ENCODE measurements at places on chromosomes 5 and 9.

- no peak for DNase-seq
These were observed 373.4 kb upstream of the IRX4 start for GRCh38 chr5:2255915-2256690.

DNA sequence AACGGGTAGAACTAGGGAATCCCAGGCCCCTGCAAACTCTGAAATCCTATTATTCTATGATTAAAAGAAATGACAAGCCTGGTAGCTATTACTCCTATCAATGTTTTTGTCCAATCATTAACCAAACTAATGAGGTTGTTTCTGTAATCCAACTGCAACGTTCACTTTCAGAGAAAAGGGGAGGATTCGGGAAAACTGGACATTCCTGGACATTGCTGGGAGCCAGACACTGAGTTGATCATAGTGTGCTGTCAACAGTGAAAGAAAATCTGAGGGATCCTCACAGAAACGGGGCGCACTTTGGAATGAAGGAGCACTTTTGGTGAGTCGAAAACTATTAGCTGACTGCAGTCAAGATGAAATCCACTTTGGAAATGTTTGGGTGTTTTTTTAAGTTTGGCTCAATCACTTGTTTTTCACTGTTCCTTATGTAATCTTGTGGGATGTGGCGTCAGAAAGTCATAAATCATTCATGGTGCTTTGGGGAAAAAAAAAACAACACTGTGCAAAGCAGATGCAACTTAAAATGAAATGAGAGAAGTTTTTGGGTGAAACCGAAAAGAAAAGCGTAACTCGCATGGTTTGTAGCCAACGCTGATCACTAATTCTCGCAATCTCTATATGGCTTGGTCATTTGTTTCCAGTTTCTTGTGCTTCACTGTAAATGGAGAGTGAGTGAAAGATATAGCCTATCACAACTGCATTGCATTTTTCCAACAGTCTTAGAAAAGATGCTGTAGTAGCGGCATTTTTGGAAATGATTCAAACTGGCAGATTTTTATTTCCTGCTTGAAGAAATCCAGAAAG, 51.2 kb upstream of the ADRA1B start:
- DNase-seq = no peak

DNA sequence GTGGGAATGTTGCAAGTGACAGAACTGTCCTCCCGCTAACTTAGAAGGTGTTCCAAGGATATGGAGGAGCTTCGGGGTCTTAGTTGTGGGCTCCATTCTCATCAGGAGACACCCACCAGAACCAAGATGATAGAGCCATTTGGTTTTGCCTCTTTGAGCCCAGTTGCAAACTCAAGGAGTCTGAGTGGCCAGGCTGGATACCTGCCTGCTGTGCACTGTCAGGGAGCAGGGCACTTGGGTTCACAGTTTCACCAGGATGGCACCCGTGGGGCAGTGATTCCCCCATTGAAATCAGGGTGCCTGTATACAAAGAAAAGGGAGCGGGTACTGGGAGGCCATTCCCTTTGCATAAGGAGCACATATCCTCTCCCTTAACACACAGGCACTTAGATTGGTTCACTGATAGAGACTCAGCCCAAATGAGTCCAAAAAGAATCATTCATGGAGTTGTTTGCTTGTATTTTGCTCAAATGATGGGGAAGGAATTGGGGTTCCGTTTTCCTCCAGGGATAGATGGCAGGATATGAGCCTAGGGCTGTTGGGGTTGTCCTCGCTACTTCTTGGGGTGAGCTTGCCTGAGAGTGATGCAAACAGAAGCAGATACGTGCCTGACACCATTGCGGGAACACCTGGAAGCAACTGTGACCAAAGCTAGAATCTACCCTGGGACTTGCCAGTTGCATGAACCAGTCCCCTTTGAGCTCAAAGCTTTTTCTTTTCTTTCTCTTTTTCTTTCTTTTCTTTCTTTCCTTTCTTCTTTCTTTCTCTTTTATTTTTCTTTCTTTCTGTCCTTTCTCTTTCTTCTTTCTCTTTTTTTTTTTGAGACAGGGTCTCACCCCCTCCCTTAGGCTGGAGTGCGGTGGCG, 1.3 kb upstream of the PRR7 start:
- DNase-seq = peak; percentile 54

- DNase-seq = no peak
These were observed 756.5 kb upstream of the ADAMTS16 start for GRCh38 chr5:4383518-4384198.

- peak; percentile 29 for DNase-seq
These were observed 109.4 kb downstream of the C5orf15 start for GRCh38 chr5:133859073-133859472.

DNA sequence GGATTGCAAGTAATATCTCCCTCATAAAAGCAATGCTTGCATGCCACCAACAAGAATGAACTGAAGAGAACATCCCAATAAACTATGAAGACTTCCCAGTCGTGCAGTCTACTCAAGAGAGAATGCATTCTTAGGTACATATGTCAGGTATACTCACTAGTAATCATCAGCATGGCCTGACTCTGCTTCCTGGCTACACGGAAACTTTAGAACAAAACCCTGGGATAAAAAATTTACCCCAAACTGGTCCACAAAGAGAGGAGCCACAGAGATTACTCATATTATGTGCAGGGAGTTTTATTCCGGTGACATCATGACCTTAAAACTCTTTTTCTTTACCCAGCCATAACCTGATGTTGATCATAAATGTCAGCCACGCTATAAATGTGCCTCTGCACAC, 57.5 kb upstream of the PAPPA start:
- DNase-seq = no peak

- no peak for DNase-seq
These were observed 191.6 kb downstream of the TENT4A start for GRCh38 chr5:6904860-6905259.

- DNase-seq = no peak
These were observed 161.3 kb downstream of the LPAR1 start for GRCh38 chr9:110876929-110877328.

- DNase-seq = no peak
These were observed 169.8 kb downstream of the INSYN2B start for GRCh38 chr5:169810524-169810923.

DNA sequence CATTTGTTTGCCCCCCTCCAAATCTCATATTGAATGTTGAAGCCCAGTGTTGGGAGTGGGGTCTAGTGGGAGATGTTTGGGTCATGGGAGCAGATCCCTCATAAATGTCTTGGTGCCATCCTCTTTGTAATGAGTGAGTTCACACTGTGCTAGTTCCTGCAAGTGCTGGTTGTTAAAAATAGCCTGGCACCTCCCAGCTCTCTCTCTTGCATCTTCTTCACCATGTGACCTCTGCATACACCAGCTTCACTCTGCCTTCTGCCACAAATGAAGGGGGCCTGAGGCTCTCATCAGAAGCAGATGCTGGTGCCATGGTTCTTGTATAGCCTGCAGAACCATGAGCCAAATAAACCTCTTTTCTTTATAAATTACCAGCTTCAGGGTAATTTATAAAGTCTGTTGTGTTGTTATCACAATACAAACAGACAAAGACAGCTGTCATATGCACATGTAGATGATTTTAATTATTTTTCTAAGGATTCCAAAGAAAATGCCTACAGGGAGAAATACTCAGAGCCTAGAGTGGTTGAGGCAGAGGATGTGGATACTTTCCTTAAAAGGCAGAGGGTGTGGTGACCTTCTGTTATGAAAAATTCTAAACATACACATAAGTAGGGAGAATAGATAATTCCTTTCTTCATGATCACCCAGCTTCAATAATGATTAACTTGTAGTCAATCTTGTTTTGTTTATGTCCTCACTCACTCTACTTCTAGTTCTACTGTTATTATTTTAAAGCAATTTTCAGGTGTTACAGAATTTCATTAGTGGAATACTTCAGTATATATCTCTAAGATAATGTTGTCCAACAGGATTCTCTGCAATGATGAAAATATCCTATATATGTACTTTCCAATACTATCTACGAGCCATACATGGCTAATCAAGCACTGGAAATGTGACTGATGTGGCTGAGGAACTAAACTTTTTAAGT, 75.1 kb upstream of the RANBP6 start:
- DNase-seq = no peak

DNA sequence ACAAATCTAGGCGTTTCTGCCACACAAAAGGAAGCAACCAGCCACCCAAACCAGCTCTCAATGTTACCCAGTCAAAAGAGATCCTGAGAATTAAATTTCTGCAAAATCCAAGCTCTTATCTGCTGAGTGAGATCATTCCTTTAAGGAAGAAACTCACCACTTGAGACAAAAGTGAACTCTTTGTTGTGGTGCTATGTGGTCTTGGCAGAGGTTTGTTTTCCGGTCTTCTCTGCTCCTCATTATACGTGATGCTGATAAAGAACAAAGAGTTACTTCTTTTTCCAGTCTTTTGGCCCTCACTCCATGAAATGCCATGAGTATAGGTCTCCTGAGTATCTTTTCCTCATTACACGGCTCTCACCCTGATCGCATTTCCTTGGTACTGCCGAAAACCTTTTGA, 82.1 kb downstream of the PRKACG start:
- no peak for DNase-seq

- no peak for DNase-seq
These were observed 414.8 kb downstream of the GADD45G start for GRCh38 chr9:90019626-90020025.

DNA sequence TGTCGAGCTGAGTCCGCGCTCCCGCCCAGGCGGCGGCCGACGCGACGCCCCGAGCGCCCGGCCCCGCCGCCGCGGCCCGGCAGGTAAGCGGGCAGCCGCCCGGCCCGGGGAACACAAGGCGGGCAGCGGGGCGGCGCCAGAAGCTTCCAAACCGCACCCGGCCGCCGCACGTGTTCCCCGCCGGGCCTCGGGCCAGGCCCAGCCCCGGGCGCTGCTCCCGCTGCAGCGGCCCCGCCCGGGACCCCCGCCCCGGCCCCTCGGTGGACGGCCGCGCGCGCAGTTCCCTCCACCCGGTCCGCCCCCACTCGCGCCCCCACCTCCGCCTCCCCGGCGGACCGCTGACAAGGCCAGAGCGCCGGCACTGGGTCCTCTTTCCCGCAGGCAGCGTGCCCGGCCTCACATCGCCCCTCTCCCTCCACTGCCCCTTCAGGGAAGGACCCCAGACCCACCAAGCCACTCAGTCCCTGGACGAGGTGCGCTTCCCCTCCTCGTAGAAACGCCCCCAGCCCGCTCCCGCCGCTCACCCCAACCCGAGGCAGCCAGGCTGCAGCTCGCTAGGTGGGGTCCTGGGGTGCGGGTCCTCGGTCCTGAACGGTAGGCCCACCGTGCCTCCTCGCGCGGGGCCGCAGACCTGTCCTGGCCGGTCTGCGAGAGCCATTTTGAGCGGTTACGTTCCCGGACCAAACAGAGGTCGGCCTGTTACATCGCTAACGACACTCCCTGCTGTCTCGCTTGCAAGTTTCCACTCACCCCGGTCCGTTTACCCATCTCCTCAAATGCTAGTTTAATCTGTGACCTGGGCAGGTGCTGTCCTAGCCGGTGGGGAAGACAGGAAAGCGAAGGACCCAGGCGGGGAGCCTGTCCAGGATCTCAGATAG, 475 bp downstream of the WDR5 start:
- peak; percentile 24 for DNase-seq

- DNase-seq = no peak
These were observed 39.3 kb downstream of the DAB2IP start for GRCh38 chr9:121690766-121691165.

DNA sequence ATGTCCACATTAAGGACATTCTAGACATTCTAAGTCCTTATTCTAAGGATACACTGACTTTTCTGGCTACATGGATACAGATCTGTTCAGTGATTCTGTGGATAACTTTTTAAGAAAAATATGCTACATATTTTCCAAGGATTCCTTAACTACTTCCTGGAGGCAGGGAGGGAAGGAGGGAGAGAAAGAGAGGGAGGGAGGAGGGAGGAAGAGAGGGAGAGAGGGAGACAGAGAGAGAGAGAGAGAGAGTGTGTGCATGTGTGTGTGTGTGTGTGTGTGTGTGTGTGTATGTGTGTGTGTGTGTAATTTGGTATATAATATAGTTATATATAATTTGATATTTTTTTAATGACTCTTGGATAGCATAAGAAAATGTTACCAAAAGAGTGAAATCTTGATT, 109.8 kb downstream of the TLE4 start:
- no peak for DNase-seq

DNA sequence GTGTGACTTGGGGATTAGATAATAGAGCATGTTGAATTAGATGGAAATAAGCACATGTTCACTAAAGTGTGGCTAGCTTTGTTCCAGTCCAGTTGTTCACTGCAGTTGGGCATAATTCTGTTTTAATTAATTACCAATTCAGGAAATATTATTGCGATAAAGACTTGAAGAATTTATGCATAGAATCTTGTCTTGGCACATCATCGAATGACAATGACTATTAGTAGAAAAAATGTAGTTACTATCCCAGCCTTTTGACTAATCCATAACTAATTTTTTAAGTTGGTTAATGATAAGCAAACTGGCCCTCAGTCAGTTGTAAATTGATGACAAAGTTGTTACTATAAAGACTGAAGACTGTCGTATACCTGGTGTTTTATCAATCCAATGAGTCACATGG, 10.5 kb downstream of the LNPEP start:
- DNase-seq = no peak

DNA sequence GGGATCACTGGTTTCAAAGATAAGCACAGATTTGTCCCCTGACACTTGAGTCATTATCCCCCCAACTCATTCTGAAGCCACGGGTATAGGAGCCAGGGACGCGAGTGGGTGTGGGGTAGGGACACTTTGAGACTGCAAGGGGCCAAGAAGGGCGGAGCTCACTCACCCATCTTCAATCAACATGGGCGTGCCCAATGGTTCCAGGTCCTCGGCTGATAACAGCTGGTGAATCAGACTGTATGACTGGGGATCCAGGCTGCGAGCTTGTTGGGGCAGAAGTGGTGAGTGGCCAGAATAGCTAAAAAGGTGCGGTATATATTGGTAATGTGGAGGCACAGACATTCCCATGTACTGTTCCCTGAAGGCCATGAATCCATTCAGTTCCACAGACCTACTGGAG, 30.7 kb upstream of the NR5A1 start:
- no peak for DNase-seq

DNA sequence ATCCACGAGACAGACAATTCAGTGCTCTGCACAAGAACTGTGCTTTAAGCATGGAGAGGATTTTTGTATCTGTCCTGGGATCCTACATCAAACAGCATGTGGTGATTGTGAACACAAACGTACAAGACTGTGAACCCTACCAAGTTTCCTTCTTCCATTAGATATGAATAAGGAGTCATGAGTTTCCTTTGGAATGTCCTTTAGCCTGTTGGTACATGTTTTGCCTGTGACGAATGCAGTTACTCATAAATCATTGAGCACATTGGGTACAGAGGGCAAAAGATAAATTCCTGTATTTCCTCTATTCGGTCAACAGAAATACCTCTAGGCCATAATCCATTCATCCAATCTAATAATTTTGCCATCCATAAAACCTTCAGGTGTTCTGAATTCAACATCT, 61.5 kb downstream of the FXN start:
- no peak for DNase-seq

DNA sequence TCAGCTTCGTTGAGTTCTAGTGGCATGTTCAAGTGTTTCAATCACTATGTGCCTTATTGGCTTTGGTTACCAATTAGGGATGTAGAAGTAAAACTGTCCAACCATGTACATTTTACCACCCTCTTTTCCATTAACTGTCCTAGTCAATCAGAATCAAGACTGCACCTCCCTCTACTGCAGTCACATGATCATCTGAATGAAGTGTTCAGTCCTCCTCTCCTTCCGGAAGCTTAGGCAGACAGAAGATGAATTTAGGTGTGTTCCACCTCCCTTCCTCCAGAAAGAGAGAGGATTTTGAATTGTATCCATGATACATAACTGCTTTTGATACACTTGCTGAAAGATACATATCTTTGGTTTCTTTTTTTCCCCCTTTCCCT, 133.7 kb downstream of the ERCC6L2 start:
- DNase-seq = no peak

- no peak for DNase-seq
These were observed 46.3 kb upstream of the CDH10 start for GRCh38 chr5:24691074-24691473.
